Stimulated activated CD8-positive, alpha-beta memory T cell treated with anti-CD3 and anti-CD28 coated beads, Interleukin-4, amount 100 ng/mL, for 24 hours (primary cell): ENCODE measurements at places on chromosomes 5 and 9.

GRCh38 chr5:6578676-6579343 lies 54.0 kb downstream of the NSUN2 start:
- DNase-seq, result no peak

GRCh38 chr5:374631-375335 lies 53.3 kb downstream of the AHRR start:
- DNase-seq, result no peak

GRCh38 chr5:38923661-38924451 lies 78.0 kb downstream of the OSMR start:
- no peak for DNase-seq

GRCh38 chr5:148829734-148830133 lies 3.3 kb downstream of the ADRB2 start:
- no peak for DNase-seq

GRCh38 chr5:144944936-144945335 lies 774.3 kb downstream of the KCTD16 start:
- DNase-seq, result no peak

DNA sequence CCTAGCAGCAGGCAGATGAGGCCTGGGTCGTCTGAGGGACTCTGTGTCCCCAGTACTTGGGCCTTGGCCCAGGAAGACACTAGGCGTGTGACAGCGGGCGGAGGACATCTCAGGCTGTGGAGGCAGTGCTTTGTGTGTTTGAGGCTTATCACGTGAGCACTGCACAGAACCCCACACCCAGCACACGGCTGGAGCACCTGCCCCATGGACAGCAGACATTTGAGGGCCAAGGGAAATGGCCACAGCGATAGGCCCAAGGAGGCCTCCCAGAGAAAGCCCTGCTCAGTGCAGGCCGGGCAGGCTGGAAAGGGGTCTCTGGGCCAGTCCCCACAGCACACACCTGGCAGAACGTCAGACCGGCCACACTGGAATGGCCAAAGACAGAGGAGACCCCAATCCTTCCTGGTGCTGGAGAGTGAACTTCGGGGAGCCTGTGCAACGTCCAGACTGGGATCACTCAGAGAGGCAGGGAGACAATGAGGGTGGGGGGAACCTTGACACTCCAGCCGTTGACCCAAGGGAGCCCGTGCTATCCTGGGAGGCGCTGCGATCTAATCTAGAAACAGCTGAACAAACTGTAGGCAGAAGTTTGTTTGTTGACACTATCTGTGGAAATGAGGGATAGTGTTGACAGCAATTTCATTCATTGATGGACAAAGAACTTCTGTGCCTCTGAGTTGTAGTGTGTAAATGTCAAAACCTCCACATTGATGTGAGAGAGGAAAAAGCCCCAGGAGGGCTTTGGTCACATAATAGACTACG lies 19.6 kb upstream of the FLT4 start:
- no peak for DNase-seq

- DNase-seq, result no peak
Observed at GRCh38 chr5:116415182-116415581, 159.4 kb downstream of the SEMA6A start.

DNA sequence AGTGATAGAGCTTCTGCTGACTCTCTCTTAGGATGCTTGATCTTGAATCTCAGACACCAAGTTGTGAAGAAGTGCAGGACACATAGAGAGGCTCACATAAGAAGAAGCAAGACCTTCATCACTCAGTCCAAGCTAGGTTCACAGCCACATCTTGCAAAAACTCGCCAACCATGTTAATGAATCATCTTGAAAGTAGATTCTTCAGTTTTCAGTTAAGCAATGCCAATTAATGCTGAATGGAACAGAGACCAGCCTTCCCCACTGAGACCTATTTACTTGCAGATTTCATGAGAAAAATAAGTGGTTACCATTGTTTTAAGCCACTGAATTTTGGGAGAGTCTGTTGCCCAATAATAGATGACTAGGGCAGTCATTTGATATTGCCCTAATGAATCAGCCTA lies 217.7 kb upstream of the EDIL3 start:
- no peak for DNase-seq

DNA sequence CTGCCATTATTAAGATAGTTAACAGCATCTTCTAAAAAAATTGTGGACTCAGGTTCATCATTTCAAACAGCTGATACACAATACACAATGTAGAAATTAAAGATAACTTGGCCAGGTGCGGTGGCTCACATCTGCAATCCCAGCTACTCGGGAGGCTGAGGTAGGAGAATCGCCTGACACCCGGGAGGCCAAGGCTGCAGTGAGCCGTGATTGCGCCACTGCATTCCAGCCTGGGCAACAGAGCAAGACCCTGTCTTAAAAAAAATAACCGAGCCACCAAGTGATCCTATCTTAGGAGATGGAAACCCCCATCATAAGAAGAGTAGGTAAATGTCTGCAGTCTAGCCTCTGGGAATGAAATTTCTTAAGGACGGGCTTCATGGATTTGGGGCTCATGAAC lies 241.7 kb downstream of the PIK3R1 start:
- no peak for DNase-seq

GRCh38 chr5:158456756-158457155 lies 597.8 kb upstream of the CLINT1 start:
- no peak for DNase-seq

DNA sequence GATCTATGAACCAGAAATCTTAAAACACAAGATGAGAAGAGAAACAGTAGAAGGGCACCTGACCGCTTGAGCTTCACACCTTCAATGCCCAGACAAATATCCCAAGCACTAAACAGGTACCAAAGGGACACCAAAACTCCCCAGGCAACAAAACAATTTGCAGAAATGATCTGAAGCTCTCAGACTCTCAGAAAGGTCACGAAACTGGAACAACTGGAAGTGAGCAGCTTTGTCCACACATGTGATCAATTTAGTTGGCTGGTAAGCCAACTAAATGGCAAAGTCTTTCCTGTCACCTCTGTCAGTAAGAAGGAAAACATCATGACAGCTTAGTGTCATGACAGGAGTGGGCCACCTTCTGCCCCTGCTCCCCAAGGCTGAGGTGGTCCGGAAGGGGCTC lies 4.1 kb downstream of the IPPK start:
- no peak for DNase-seq

DNA sequence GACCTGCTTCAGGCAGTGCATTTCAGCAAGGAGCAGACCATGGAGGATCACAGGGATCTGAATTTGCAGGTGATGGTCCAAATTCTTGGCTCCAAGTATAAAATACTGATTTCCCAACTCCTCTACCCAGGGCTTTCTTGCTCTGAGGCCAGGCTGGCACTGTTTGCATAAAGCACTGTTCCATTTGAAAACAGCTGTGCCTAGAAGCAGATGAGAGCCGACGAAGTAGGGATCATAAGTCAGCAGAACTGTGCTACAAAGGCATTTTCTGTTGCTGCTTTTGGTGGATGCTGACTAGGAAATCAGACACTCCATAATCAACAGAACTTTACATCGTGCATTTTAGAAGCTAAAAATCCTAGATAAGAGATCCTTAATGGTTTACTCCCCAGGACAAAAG lies 126.4 kb downstream of the MAT2B start:
- no peak for DNase-seq

DNA sequence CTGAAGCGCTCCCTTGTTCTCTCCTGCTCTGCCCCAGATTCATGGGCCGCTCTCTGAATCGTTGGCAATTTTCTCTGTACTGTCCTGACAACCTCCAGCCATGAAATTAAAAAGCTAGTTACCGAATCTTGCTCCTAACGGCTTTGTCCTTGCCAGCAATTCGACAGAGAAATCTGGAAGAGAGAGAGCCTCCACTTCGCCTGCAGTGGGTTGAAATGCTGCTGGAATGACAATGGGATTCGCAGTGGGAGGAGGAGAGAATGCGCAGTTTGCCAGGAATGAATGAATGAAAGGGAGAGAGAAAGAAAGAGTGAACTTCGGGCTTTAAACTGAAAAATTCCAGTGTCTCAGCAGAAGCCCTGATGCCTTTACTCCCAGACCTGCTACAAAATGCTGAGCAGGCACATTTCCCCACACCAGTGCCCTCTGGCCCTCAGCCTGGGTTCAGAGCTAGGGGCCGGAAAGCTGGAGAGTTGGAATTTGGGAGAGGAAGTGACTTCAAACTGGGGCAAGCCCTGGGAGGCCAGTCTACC lies 11.5 kb upstream of the BOD1 start:
- no peak for DNase-seq

GRCh38 chr5:122083535-122083934 lies 5.5 kb upstream of the LOX start:
- DNase-seq, result no peak

- DNase-seq, result peak; percentile 62
Observed at GRCh38 chr9:114930056-114930812, at the start of gene TNFSF8. TNFSF8 (minus strand) TSS chr9:114930591; CDS start chr9:114930303, 288 bp downstream.

GRCh38 chr5:132420706-132421272 lies 51.3 kb downstream of the SLC22A5 start:
- no peak for DNase-seq
